ENCODE measurements at places on chromosomes 4 and X.

DNA sequence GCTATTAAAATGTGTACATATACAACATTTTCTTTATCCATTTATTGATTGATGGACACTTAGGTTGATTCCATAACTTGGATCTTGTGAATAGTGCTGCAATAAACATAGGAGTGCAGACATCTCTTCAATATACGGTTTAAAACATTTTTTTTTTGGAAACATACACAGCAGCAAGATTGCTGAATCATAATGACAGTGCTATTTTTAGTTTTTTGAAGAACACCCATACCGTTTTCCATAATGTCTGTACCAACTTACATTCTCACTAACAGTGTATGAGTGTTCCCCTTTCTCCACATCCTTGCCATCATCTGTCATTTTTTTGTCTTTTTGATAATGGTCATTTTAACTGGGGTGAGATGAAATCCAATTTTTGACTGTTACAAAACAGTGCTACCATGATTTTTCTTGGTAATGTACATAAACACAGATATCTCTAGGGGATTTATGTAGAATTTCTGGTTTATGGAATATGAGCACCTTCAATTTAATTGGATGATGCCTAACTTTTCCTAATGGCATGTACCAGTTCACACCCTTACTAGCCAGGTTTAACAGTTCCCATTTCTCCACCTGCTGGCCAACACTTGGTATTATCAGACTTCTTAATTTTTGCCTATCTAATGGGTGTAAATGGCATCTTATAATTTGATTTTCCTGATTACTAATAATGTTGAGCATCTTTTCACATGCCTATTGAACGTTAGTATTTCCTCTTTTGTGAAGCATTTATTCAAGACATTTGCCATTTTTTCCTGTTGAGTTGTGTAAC, 21.0 kb upstream of the TMSB15B start:
- DNase-seq: peak; percentile 10

DNA sequence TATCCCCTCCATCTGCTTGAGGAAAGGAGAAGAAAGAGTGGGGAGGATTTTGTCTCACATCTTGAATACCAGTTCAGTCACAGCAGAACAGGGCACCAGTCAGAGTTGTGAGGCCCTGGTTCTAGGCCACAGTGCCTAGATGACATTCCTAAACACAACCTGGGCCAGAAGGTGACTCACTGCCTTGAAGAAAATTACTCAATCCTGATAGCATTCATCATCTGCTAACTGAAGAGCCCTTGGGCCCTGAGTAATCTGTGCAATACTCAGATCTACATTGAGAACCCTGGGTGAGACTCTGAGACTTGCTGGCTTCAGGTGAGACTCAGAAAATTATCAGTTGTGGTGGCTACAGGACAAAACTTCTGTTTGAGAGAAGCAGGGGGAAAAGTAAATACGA, 20.5 kb upstream of the PRR32 start:
- no peak for DNase-seq

GRCh38 chr4:167767281-167767680, 325.1 kb upstream of the ANXA10 start:
- DNase-seq: no peak

- no peak for DNase-seq
Measured at GRCh38 chr4:104451573-104451972, 43.1 kb downstream of the CXXC4 start.

DNA sequence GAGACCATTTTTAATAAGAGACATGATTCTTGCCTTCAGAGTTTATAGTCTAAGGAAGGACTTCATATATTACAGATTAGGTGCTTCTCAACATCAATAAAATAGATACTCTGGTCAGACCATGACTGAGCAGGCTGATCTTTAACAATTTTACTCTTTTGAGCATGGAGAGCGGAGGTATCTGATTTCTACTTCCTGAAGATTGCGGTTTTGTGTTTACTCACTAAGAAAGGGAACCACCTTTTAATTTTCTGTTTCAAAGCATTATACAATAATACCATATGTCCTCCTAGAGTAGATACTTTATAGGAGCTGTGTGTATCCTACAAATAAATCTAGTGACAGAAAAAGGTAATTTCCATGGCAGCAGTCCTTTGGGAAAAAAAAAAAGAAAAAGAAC, 12.5 kb downstream of the MORC4 start:
- no peak for DNase-seq

- no peak for DNase-seq
Measured at GRCh38 chr4:114209584-114209983, 230.1 kb upstream of the ARSJ start.

DNA sequence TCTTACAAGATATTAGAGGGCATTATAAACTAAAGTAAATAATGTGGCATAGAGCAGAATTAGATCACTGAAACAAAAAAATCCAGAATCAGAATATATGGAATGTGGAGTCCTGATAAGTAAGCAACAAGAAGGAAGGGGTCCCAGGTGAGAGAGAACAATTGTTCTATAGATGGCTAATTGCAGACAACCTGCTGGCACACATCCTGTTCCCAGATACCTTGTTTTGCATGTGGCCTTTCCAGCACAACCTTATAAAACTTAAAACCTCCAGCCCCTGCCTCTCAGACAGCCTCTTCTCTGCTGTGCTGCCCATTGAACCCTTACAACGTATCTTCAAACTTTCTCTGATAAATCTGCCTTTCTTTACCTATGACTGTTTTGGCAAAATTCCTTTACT, 4.7 kb upstream of the ZNF674 start:
- no peak for DNase-seq

DNA sequence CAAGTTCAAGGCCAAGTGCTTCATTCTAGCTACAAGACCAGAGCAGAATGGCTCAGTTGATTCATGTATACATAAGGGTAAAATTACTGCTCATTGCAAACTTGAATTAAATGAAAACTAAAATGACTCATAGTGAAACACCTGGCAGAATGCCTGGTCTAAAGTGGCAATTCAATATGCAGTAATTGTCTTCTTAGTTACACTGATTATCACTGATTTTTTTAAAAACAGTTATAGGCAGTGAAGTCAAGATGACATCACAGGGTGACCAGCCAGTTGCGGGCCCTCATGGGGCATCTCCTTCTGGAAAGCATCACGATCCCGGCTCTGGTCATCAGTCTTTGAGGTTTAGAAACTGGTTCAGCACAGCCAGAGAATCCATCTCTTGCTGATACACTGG, 154.2 kb downstream of the RAB28 start:
- no peak for DNase-seq

DNA sequence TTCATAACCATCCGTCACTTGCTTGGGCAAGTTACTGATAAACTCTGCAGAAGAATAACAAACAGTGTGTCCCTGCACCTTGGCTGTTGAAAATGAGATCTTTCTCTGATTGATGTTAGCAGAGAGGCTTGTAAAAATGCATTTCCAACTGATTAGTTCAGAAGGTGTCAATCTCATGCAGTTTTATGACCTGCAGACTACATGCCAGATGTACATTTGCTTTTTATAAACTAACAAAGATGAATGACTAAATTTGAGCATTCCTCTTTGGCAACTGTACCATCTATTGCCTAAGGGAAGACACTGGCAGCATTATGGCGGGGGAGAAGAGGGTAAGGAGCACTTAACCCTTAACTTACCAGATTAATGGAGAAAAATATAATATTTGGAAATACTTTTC, 192.8 kb downstream of the DCTD start:
- DNase-seq: no peak

- DNase-seq: no peak
Measured at GRCh38 chr4:184385705-184386141, 88.6 kb downstream of the IRF2 start.

DNA sequence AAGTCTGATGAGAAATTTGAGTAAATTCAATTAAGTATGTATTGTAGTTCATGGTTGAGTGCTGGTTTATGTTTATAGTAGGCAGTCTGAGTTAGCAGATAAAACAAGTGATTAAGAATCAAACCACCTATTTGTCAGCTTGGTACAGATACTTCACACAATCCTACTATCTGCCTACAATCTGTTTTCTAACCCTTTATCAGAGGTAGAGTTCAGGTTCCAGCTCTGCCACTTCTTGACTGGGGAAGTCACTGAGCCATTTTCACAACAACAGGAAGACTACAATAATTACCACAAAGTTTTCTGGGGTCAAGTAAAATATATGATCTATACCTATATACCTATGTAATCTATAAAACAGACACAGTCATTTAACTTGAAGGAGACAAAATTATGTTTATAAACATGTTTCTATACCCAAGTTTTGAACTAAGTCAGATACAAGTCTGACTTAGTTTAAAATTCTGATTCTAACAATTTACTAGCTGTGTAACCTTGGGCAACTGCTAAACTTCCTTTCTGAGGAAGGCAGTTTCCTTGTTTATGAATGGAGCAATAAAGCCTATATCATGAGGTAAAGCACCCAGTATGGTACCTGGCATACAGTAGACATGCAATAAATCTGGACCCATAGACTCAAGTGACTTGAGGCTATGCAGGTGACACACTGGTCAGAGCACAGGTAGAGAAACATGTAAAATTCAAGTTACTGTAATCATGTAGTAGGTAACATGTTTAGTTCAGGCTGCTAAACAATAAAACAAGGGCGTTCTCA, 37.2 kb upstream of the BDH2 start:
- no peak for DNase-seq

GRCh38 chr4:23686169-23686897, 203.5 kb downstream of the PPARGC1A start:
- DNase-seq: no peak

- no peak for DNase-seq
Measured at GRCh38 chr4:118313098-118313497, 39.7 kb downstream of the PRSS12 start.

DNA sequence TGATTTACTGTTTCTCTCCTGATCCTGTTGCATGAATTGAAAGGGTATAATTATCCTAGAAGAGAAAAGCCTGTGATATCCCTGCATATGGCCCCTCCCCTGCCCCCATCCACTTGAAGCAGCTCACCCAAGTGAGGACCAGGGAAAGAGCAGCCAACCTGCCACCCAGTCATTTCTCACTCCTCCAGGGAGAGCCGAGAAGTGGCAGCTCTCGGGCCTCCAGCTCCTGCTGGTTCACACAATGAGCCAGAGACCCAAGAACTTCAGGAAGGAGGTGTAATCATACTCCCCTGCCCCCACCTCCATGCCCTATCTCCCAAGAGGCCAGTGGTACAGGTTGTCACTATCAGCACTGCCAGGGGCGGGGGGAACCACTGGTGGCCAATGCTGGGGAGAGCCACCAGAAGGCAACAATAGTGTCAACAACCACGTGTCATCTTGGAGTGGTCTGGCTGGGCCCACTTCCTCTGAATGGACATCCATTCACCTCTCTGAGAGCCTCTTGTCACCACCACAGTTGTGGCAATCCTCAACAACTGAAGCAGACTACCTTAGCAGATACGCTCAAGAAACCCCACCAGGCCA, 42.9 kb downstream of the APOO start:
- DNase-seq: no peak

DNA sequence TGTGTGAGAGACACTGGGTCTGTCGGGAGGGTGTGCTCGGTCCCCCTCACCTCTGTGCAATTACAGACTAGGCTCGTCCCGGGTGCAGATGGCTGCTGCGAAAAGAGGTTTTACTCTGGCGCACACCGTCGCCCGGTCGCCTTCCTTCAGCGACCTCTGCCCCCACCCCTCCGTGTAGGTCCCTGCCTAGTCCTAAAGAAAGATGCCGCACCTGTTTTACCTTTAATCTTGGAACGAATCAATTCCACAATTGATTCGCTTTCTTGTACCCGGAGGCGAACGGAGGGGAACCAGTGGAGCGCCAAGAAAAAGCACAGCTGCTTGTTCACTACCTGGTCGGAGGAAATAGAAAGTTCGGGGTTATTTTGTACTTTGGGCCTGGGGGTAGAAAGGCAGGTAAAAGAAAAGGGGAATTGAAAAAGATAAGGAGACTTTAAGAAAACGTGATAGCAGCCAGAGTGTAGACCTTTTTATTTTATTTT, 1.2 kb downstream of the NPNT start:
- peak; percentile 3 for DNase-seq

- no peak for DNase-seq
Measured at GRCh38 chr4:3830774-3831528, 64.8 kb downstream of the ADRA2C start.

GRCh38 chrX:50168241-50168687, 32.5 kb downstream of the AKAP4 start:
- DNase-seq: no peak

DNA sequence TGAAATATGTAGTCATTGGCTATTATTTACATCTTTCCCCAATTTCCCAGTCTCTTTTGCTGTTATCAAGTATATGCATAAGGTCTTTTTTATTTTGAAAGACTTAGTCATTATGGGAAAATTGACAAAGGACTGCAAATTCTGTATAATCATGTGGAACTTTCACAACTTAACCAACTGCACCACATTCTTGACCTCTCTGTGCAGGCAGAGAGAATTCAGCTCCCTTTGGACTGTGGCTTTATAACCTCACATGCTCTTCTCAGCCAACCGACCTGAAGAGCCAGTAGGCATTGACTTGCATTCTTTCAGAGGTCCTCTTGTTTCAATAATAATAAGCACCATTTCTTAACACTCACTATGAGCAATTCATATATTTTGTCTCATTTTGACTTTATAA, 66.9 kb downstream of the ANXA3 start:
- DNase-seq: no peak

GRCh38 chr4:180190382-180190781, 2052.8 kb upstream of the TENM3 start:
- DNase-seq: no peak

GRCh38 chr4:19982556-19982955, 269.1 kb upstream of the SLIT2 start:
- no peak for DNase-seq

- DNase-seq: no peak
Measured at GRCh38 chrX:15816886-15817285, 26.6 kb downstream of the ZRSR2 start.

- DNase-seq: no peak
Measured at GRCh38 chr4:99859618-99860017, 34.6 kb downstream of the LAMTOR3 start.

GRCh38 chrX:145190801-145191389, 56.4 kb upstream of the SPANXN1 start:
- DNase-seq: peak; percentile 1

DNA sequence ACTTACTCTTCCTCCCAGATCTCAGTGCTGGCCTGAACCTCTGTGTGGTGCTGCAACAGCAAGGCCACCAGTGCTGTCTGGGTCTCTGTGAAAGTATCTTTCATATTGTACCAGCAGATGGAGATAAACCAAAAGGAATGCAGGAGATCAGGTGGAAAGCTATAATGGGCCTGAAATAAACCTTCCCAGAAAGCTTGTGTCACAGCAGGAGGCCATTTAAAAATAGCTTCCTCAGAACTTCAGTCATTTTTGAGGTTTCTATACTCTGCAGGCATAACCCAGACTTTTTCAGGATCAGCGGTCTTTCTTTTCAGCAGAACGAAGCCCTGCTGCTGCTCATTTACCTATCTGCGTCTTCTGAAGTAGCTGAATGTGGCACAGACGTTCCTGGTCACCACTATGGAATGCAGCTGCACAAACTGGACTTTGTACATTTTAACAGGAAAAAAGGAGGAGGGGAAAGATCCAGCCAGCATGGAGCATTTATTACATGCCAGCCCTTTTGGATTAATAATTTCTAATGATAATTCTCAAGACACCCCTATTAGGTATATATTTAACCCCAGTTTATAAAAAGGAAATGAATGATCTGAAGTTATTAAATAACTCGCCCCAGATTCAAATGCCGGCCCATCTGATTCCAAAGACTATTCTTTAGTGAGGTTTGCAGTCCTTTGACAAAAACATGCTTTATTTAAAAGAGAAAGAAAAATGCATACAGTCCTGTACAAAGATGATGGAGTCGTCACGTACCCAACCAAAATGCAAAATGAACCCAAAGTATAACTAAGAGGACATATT, 119.7 kb downstream of the NFKB1 start:
- DNase-seq: peak; percentile 56
